ENCODE measurements at places on chromosomes 7 and 10. TPM values are rescaled to one million over a fixed set of nuclear protein-coding genes. Genes with fewer than 3 reads are reported as not detected.

OPN1SW gene
- not detected for total RNA-seq

CSTF2T gene
- 19.1 TPM for total RNA-seq

PON2 gene
- 52.5 TPM for total RNA-seq

TBL2 gene
- 44.6 TPM for total RNA-seq

NPFFR1 gene
- total RNA-seq, result not detected

CRHR2 gene
- not detected for total RNA-seq

C10orf53 gene
- not detected for total RNA-seq

INMT gene
- total RNA-seq, result 219 TPM

DNA sequence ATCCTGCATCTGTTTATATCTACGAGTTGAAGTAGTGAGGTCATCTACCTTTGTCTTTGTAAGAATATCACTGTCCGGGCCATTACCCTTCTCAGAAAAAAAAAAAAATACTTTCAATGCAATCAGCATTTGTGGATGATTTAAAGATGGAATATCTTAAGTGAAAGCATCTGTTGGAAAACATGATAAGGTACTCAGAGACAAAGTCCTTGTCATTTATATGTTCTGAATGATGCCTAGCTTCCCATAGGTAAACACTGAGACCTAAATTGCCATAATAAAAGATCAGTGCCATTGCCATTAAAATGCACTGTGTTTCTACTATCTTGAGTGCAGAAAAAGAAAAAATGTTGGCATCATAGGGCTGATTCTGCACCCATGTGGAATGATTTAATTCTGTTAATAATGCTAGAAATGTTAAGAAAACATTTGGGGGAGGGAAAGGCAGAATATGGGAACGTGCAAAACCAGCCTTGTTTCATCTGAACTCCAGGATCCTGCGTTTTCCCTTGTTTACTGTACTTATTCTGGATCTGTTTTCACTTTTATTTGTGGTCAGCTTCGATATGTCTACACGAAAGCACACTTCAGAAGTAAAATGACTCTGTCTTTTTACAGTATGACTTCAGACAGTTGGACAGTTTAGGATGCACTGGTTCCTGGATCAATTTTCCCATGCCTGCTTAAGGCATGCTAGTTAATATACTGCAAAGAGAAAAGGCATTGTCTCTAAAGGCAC, 669.8 kb downstream of the SUGCT start:
- no peak for DNase-seq

GRCh38 chr7:43686991-43687390, 42.3 kb downstream of the COA1 start:
- no peak for DNase-seq

DNA sequence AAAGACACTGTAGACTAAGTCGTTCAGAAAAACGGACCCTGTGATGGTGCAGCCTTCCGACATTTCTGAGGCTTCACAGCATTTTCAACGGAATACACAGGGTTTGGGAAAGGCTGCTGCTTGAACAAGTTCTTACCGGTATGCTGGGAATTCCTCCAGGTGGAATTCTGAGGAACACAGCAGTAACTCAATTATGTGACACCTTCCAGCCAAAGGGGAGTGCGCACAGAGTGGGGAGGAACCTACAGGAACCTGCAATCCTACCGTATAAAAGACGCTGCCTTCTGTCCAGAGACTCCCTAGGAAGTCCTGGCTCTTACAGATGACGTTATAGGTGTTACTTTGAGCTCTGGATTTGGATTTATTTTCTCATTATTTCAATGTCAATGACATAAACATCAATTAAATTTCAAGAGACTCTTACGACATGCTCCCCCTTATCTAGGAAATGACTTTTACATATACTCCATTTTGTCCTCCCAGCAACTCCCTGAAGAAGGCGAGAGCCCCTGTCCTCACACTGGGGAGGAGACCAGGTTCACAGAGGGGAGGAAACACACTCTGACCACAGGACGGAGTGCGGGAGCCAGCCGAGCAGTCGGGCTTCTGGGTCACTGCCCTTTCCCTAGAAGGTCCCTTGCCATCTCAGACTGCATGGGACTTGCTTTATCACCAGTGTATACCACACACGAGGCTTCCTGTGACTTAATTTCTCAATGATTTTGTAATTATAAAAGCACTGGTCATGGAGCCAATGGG, 27.9 kb downstream of the VIPR2 start:
- no peak for DNase-seq

DNA sequence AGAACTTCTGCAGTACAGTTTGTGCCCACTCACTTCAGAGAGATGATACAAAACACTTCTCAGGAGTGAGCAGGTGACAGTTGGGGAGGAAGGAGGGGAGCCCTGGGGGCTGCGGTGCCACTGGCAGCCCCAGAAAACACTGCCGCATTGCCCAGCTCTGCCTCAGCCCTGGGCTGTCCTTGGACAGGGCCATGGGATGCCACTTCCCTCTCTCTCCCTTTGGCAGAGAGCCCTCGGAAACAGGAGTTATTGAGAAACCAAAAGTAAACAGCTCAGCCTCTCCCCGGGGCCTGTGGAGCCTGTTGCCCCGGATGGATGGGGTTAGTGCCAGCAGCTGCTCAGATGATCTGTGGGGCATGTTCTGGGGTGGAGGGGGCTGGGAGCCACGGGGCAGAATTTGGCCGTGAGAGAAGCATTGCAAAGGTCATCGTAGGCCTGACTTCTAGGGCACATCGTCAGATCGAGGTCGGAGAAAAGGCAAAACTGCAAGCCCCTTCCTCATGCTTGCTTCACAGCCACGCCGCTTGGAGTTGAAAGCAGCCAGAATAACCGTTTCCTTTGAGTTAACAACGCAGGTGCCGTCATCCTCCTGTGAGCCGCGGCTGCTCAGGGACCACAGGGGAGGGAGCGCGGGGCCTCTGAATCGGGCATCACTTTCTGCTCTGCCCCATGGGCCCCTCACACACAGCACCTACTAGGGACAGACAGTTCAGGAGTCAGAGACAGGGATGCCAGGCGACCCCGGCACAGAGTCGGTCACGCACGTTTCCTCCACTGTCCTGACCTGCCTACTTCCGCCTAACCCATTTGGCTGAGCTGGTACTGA, 256.4 kb downstream of the CAMK1D start:
- peak; percentile 27 for DNase-seq

DNA sequence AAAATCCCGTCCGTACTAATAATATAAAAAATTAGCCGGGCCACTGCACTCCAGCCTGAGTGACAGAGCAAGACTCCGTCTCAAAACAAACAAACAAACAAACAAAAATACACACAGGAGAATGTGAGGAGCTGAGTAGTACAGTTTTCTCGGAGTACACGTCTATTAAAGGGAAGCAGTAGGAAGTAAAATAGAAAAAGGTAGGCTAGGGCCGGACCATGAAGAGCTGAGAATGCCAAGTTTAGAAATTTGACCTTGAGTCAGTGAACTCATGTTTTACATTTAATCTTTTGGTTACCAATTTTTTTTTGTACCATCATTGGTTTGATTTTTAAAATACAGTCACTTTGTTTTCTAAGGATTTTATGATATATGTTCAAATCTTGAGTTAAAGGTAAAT, 64.1 kb downstream of the KAT6B start:
- DNase-seq, result no peak

- no peak for DNase-seq
Measured at GRCh38 chr10:33298110-33298509, 36.4 kb downstream of the NRP1 start.

DNA sequence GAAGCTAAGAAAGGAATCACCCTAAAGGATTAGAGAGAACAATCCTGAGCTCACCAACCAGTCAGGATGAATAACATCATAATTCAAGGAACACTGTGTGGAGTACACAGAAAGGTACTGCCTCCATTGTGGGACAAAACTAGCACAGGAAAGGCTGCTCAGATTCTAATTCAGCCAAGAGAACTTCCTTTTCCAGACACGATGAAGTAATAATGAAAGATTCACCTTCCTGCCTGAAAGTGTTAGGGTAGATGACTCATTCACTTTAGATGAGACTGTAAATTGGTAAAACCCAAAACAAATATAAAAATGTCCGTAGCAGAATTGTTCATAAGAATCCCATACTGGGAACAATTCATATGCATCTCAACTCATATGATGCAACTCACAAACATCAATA, 167.2 kb downstream of the CDC14C start:
- no peak for DNase-seq

- no peak for DNase-seq
Measured at GRCh38 chr10:79142522-79143309, 74.0 kb downstream of the ZMIZ1 start.

GRCh38 chr10:50600286-50600685, 23.5 kb downstream of the SGMS1 start:
- DNase-seq, result no peak

DNA sequence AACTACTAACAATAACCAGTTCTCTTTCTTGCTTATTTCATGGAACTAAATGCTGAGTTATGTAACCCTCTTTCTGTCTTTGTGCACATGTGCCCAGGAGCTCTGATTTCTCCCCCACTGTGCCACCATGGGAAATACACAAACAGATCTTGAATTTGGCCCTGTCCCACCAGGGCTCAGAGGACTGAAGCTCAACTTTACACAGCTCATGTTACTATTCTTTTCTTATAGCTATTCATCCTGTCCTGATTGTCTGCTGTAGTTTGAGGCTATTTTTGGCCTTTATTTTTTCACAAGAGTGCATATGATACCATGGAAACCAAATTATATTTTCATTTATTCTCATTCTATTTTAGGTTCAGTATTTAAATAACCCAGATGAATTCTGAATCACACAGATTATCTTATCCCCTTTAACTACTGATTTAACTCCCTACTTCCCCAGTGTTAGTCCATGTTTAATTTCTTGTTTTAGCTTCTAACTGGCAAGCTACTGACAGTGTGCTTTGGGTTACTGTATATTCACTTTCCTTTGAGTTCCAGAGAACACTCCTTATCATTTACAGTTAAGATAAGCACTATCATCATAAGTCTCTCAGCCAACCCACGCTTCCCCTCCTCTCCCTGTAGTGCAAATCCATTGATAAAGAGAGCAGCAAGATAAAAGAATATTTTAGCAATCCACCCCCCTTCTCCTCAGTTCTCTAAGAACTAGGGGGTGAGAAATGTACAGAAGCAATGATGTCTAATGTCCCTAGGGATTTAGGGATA, 71.8 kb upstream of the GSDME start:
- DNase-seq, result peak; percentile 69

GRCh38 chr10:15244635-15245197, 76.2 kb upstream of the NMT2 start:
- no peak for DNase-seq

GRCh38 chr10:29533696-29534285, 101.0 kb downstream of the SVIL start:
- peak; percentile 27 for DNase-seq

GRCh38 chr10:118042827-118043242, 3.9 kb downstream of the RAB11FIP2 start:
- DNase-seq, result peak; percentile 50
